ENCODE measurements at places on chromosomes 3 and 15.

- DNase-seq, result no peak
These were observed 18.7 kb upstream of the EOGT start for GRCh38 chr3:69032142-69032541.

- no peak for DNase-seq
These were observed 26.0 kb downstream of the CYP19A1 start for GRCh38 chr15:51312166-51313073.

GRCh38 chr3:16363636-16364035 lies 98.6 kb downstream of the OXNAD1 start:
- no peak for DNase-seq

- DNase-seq, result no peak
These were observed 398.3 kb upstream of the NAALADL2 start for GRCh38 chr3:174460831-174461230.

- no peak for DNase-seq
These were observed 189.6 kb upstream of the MLF1 start for GRCh38 chr3:158381262-158381868.

GRCh38 chr3:10523561-10523960 lies 18.2 kb upstream of the ATP2B2 start:
- DNase-seq, result no peak

DNA sequence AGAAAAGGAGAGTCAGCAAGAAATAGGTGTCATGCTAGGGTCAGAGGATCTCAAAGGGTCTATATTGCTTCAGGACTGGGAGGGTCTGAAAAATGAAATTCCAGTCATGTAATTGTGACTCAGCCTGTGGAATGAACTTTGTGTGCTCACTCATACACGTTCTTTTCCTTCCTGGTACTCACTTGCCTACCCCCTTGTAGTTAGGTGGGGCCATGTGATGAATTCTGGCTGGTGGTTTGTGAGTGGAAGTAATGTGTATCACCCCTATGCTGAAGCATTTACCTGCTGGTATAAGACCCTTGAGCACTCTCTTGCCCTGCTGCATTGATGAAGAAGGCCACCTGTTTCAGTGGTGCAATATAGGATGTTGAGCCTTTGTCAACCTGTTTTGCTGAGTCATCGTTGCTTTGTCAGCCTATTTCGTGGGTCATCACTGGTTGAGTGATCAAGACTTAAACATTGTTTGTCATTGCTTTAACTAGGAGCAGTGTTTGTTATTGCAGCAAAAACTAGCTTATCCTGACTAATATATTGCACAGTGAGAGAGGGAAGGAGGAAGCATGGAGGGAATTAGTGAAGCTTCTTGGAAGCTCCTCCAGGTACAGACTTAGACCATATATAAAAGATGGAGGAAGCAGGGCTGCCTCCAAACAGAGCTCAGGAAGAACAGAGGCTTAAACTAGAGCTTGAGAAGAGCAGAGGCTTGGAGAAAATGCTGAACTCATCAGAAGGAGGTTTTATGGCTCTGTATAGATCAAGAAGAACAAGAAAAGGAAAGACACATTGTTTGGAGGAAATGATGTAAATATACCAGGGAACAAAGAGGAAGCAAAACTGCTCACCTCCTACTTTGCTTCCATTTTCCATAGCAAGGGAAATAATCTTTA lies 28.9 kb downstream of the TLNRD1 start:
- no peak for DNase-seq

GRCh38 chr15:75810874-75811498 lies 32.3 kb upstream of the UBE2Q2 start:
- DNase-seq, result no peak

- DNase-seq, result peak; percentile 52
These were observed 23.0 kb upstream of the COPG1 start for GRCh38 chr3:129226374-129226773.

DNA sequence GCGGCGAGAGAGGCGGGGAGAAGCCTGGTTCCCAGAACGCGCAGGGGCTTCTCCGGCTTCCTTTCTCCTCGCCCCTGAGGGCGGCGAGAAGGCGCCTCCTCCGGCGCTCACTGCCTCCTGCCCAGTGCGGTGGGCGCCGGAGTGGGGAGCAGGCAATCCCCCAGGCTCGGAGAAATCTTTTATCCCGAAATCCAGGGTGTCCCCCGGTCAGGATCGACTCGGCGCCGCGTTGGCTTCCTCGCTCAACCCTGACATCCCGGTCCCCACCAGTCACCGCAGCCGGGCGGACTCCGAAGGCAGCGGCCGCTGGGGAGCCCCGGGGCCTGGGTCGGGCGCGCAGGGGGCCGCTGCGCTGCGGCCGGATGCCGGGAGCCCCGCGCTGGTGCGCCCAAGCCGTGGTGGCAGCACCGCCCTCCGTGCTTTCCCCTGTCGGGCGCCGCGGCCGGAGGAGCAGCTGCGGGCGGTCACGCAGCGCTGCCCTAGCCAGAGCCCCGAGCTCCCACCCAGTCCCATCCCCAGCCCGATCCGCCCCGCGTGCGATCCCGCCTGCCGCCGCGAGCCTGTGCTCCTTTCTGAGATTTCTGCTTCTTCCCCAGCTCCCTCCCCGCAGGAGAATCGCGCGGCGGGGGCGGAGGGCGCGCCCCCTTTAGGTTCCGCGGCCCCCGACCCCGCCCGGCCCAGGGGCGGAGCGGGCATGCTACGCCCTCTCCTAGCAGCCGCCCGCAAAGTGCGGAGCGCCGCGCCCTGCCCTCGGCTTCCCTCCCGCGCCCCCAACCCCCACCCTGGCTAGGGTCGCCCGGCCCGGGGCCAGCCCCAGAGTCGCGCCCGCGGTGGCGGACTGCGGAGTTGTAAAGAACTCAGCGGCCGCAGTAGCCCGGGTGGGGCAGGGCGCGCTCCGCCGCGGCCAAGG lies 683 bp upstream of the CACNA2D3 start:
- no peak for DNase-seq

DNA sequence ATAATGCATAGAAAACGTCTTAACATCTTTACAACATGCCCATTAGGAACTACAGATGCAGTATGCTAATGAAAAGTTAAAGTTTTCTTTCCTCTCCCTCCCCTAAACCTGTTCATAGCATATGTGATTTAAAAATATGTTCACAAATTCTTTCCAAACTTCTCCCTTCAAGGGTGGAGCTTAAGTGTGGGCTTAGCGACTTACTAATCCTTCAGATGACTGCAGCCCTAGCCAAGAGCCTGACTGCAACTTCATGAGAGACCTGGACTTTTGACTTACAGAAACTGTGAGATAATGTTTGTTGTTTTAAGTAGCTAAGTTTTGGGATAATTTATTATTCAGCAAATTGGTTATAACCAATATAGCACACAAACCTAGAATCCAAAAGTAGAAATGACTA lies 22.0 kb upstream of the ANXA2 start:
- no peak for DNase-seq

DNA sequence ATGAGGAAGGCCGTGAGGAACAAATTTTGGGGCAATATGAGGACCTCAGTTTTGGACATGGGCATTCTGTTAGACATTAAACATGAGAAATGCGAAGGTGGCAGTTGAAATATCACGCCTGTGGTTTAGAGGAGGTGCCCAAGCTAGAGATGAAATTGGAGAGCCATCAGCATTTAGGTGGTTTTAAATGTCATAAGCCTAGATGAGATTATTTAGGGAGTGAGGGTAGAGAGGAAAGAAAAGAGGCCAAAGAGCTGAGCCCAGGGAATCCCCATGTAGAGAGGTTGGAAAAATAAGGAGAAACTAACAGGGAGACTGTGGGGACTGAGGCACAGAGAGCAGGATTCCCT lies 14.9 kb downstream of the RTP1 start:
- DNase-seq, result no peak

DNA sequence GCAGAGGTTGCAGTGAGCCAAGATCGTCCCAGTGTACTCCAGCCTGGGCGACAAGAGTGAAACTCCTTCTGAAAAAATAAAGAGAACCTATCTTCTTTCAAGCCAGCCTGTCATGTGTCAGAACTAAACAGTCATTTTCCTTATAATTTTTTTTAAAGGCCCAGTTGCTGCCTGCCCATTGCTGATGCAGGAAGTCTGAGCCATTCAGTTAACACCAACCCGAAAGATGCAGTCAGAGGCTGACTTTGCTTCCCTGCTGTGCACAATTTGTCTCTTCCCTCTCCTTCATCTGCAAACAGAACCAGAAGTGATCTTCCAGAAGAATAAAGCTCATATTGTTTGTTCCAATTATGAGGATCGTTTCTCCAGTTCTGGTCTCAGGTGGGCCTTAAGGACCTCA lies 220.6 kb downstream of the SLCO3A1 start:
- no peak for DNase-seq

DNA sequence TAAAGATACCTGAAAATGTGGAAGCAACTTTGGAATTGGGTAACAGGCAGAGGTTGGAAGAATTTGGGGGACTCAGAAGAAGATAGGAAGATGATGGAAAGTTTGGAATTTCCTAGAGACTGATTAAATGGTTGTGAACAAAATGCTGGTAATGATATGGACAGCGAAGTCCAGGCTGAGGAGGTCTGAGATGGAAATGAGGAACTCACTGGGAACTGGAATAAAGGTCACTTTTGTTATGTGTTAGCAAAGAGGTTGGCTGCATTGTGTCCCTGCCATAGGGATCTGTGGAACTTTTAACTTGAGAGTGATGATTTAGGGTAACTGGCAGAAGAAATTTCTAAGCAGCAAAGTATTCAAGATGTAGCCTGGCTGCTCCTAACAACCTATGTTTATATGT lies 13.0 kb downstream of the MITF start:
- DNase-seq, result no peak

DNA sequence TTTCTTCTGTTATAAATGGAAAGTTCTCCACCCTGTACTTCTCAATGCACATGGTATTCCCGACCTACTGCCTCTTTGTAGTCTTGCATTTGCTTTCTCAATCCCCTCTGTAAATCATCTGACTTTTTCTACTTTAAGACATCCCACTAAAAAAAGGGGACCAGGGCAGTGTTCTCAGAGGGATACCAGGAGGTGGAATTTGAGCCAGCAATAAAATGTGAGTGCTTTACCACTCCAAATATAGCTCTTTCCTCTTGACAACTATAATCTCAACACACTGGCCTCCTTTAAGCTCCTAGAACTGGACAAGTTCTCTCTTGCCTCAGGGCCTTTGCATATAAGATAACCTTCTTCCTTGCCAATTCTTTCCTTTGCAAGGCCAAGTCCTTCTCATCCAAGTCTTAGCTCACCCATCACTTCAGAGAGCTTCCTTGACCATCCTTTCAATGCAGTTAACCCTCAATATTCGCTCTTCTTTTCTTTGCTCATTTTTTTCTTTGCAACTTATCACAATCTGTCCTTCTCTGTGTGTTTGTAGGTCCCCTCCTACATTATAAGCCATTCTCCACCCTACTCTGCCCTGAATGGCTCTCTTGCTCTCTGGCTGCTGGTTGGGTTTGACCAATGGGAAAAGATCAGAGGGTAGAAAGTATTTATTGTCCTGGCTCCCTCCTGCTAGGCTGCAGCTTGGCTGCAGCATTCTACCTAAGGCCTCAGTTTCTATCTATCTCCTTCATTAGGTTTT lies 93.4 kb downstream of the PRICKLE2 start:
- DNase-seq, result no peak

DNA sequence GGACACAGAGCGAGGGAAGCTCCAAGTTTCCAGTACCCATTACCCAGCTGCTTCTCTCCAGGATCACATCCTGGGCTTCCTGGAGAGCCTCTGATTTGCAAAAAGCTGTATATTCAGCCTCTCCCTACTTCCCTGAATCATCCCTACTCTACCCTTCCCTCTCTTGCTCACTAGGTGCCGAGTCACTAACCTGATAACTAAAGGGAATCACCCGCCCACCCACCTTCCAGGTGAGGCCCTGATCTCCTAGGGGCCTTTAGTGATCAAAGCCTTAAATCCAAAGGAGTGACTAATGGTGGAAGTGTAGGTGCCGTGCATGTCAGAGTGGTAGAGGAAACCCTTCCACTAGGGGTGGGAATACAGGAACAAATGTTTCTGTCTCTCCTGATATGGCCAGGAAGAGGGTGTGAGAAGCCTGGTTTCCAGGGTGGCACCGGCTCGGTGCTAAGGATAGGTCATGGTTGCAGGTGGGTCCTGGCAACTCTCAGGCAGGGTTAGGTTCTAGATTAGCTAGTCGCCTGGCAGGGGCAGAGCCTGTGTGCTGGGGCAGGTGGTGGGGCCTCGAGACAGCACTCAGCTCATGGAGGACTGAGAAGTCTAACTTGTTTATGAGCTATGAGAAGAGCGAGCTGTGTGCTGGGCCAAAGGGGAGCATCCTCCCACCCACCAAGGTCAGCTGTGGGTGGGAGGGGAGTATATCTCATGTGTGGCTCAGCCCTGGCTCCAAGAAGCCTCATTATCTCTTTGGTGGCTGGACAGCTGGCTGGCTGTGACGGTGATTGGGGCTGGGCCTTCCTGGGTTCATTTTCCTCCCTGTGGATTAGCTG lies 10.1 kb downstream of the SEMA7A start:
- DNase-seq, result no peak

GRCh38 chr15:70170096-70170699 lies 72.5 kb upstream of the TLE3 start:
- DNase-seq, result no peak

GRCh38 chr15:31216215-31216911 lies 110.3 kb upstream of the KLF13 start:
- DNase-seq, result no peak

DNA sequence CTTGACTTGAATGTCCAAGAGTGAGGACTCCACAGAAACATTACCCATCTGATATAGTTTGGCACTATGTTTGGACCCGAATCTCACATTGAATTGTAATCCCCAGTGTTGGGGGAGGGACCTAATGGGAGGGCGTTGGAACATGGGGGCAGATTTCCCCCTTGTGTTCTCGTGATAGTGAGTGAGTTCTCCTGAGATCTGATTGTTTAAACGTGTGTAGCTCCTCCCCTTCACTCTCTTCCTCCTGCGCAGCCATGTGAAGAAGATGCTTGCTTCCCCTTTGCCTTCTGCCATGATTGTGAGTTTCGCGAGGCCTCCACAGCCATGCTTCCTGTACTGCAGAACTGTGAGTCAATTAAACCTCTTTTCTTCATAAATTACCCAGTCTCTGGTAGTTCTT lies 273.9 kb upstream of the TBC1D5 start:
- no peak for DNase-seq

- no peak for DNase-seq
These were observed 23.1 kb downstream of the ISG20 start for GRCh38 chr15:88661761-88662556.

DNA sequence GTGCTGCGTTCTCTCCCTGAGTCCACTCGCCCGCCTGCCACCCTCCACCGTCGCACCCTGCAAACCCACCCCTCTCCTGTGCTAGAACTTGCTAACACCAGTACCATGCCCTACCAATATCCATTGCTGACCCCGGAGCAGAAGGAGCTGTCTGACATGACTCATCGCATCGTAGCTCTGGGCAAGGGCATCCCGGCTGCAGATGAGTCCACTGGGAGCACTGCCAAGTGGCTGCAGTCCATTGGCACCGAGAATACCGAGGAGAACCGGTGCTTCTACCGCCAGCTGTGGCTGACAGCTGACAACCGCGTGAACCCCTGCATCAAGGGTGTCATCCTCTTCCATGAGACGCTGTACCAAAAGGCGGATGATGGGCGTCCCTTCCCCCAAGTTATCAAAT lies 4.9 kb upstream of the ALAS1 start:
- no peak for DNase-seq

All from GOT3 (cell line).